ENCODE measurements at places on chromosomes 3 and 15.

GRCh38 chr15:85795337-85796305, 896 bp upstream of the KLHL25 start:
- no peak for DNase-seq

DNA sequence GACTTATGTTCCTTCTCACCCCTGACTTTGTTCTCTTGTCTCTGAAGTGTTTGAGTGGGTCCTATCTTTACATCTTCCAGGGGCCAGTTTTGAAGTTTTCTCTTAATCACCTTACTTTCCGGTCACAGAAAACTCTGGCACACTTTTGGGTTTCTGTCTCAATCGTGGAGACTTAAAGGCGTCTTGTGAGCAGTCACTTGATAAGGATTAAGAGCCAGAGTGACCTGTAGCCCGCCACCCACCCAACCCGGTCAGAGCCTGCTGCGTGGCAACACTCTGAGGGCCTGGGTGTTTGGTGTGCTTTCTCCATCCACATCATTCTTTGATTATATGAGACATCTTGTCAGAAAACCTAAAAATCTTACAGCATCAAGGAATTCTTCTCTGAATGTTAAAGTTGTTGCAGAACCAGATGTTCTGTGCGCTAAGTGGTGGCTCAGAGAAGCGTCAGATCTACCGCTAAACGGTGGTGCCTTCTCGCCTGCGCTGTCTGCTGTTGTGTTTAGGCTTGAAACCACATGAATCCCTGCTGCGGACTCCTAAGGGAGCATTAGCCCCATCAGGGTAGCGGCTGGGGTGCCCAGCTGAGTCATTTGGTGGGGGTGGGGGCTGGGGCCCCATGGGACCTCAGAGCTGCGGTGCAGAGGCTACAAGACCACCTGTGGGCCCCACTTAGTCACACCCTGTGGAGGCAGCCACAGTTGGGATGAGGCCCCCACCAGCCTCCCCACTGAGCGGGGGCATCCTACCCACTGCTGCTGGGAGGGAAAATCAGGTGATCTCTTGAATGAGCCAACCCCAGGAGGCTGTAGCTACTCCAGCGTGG, 158.7 kb upstream of the BHLHE40 start:
- no peak for DNase-seq

DNA sequence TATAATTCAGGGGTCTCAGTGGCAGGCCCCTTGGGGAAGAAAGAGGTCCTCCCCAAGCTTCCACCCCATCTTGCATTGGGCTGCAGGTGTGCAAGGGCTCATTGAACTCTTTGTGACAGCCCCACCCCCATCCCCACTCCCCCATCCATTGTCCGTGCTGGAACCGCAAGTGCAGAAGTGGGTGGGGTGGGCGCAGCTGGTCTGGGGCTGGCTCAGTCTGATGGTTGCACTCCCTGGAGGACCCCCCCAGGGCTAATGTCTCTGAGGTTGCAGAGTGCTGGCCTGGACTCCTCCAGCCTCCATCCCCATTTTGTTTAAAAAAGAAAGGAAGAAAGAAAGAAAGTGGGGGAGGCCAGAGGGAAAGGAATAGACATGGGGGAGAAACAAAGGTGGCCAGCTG, 42.3 kb upstream of the ARL8B start:
- DNase-seq, result no peak

- no peak for DNase-seq
Observed at GRCh38 chr3:156787926-156788663, 38.1 kb upstream of the LEKR1 start.

DNA sequence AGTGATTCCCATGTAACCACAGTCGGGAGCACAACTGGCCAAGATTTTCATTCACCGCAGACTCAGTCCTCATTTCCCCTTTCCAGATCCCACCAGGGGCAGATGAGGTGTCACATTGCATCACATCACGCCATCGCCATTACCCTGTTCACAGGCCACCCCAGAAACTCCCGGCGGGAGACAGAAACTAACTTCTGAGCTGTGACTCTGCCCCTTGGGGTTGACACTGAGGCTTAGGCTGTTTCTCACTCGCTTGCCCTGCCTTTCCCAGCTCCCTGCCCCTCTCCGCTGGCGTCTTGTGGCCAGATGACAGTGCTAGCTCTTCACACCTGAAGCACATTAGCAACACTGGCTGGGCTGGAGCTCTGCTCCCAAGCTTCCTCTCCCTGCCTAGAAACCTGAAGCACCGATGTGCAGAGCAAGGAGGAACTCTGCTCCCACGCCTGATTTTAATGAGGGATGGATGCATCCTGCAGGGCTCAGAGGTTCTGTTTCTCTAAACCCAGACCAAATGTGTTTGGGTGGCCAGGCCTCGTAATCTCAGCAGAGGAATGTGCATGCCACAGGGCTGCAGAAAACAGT, 88.8 kb upstream of the CTDSPL start:
- DNase-seq, result no peak

GRCh38 chr3:71956069-71956340, 171.1 kb upstream of the PROK2 start:
- DNase-seq, result no peak

DNA sequence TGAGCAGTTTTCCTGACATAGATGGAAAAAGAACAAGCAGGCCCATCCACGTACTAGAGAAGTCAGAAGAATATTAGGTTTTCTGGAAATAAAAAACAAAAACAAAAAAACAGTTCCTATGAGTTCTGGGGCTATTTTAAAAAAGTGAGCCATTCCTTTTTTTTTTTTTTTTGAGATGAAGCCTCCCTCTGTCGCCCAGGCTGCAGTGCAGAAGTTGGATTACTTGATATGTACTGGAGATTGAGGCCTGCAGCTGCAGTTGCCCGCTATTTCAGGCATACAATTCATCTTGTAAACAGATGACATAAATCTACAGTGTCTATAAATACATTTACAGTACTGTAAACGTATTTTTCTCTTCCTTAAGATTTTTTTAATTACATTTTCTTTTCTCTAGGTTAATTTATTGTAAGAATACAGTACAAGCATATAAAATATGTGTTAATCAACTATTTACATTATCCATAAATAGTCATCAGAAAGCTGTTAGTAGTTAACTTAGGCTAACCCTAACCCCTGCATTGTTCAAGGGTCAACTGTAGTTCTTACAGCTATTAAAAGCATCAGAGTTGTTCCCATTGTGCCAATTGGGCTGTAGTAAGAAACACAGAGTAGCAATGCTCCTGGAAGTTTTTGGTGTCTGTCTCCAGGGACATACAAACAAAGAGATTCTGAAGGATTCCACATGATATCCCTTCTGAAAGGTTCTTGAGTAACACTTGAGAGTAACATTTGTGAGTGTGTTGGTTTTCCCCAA, 11.2 kb upstream of the ACTL6A start:
- no peak for DNase-seq

GRCh38 chr3:13621381-13622221, 72.7 kb downstream of the FBLN2 start:
- DNase-seq, result no peak

GRCh38 chr3:134075846-134076245, 46.1 kb upstream of the SLCO2A1 start:
- DNase-seq, result no peak

- no peak for DNase-seq
Observed at GRCh38 chr15:70320482-70320881, 222.8 kb upstream of the TLE3 start.

- DNase-seq, result no peak
Observed at GRCh38 chr3:22157848-22158247, 406.8 kb upstream of the ZNF385D start.

- DNase-seq, result no peak
Observed at GRCh38 chr3:16739541-16740105, 134.4 kb upstream of the DAZL start.

GRCh38 chr3:167671878-167672427, 18.2 kb upstream of the WDR49 start:
- DNase-seq, result no peak

- no peak for DNase-seq
Observed at GRCh38 chr15:43508421-43508820, 9.0 kb upstream of the MAP1A start.

- DNase-seq, result no peak
Observed at GRCh38 chr3:26768068-26768651, 145.6 kb downstream of the LRRC3B start.
